ENCODE measurements at places on chromosomes 1 and 21.

DNA sequence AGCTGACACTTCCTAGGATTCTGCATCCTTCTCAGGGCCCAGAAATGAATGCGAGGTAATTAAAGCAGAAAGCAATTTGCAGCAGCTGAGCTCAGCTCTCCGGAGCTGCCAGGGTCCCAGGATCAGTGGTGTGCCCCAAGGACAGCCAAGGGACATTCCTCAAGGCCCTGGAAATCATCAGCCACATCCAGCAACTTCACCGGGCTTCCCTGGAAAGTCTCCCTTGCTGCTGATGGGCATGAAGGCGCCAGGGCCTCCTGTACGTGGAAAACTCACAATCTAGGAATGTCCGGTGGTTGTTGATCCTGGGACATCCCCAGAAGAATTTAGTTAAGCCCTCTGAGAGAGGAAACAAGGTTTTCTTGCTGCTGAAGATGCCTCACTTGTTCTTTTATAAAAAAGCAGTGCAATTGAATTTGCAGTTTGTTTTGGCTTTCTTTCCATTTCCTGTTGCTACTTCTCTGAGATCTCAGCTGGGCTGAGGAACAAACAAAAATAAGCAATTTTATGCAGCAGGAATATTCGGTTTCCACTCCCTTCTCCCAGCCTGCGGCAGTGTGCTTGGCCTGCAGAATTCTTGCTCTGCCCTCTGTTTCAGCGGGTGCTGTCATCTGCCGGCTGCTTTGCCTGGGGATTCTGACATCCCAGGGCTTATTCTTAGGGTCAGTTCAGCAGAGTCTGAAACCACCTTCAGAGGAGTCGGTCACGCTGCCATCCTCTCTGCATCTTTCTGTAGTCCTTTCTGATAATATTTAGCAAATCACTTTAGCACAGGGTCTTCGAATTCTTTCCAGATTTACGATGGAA, 85.9 kb downstream of the TCP10L start:
- no peak for DNase-seq

- no peak for DNase-seq
Measured at GRCh38 chr1:25458541-25459298, 28.0 kb downstream of the MACO1 start.

- DNase-seq: no peak
Measured at GRCh38 chr1:115670476-115671175, 28.9 kb downstream of the VANGL1 start.

- no peak for DNase-seq
Measured at GRCh38 chr1:24151175-24151533, 8.2 kb upstream of the IL22RA1 start.

DNA sequence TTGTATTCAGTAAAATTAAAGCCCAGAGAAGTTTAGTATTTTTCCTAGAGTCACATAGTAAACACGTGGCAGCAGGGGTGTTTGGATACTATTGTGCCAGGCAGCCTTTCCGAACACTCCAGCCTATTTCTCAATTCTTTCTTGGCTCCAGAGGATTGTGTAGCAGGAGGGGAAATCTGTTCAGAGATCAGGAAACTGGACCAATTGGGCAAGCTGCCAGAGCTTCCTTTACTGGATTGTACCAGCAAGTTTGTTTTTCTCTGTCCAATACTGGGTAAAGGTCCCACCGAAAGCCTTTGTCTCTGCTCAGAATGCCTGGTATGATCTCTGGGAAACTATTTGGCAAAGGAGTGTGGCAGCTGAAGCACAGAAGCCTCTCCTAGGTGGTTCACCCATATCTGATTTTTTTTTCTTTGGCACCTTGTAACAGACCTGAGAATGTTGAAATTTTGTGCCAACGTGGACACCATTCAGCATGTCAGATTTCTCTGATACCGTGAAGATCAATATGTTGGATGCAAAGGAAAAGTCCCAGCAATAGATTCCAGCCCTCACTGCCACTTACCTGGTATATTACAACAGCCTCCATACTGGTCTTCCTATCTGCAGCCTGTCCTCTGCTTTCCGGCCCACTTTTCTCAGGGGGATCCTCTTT, 126.2 kb downstream of the FGGY start:
- no peak for DNase-seq

GRCh38 chr1:19140465-19140864, 69.6 kb downstream of the UBR4 start:
- no peak for DNase-seq

DNA sequence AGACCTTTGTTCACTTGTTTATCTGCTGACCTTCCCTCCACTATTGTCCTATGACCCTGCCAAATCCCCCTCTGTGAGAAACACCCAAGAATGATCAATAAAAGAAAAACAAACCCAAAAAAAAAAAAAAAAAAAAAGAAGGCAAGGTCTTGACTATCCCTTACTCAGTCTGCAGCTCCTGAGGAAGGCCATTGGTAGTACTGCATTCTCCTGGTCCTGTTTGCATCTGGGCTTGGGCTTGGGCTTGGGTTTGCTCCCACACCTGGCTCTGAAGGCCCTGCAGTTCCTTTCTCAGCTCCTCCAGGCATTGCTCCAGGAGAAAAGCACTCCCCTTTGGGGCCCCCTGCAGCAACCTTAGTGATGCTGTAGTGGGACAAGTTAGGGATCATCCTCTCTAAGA, 1.6 kb downstream of the CCDC163 start:
- DNase-seq: no peak

GRCh38 chr1:153364766-153365666, 7.4 kb downstream of the S100A9 start:
- no peak for DNase-seq

GRCh38 chr1:248906753-248907661, 972 bp downstream of the PGBD2 start:
- DNase-seq: no peak
